ENCODE measurements at places on chromosomes 6 and 20. TPM values are rescaled to one million over a fixed set of nuclear protein-coding genes. Genes with fewer than 3 reads are reported as not detected.

- no peak for DNase-seq
Measured at GRCh38 chr6:37830225-37830624, 10.7 kb downstream of the ZFAND3 start.

- DNase-seq: no peak
Measured at GRCh38 chr6:160202411-160202810, 56.2 kb downstream of the SLC22A2 start.

- no peak for DNase-seq
Measured at GRCh38 chr6:138999949-139000725, 12.1 kb upstream of the REPS1 start.

DNA sequence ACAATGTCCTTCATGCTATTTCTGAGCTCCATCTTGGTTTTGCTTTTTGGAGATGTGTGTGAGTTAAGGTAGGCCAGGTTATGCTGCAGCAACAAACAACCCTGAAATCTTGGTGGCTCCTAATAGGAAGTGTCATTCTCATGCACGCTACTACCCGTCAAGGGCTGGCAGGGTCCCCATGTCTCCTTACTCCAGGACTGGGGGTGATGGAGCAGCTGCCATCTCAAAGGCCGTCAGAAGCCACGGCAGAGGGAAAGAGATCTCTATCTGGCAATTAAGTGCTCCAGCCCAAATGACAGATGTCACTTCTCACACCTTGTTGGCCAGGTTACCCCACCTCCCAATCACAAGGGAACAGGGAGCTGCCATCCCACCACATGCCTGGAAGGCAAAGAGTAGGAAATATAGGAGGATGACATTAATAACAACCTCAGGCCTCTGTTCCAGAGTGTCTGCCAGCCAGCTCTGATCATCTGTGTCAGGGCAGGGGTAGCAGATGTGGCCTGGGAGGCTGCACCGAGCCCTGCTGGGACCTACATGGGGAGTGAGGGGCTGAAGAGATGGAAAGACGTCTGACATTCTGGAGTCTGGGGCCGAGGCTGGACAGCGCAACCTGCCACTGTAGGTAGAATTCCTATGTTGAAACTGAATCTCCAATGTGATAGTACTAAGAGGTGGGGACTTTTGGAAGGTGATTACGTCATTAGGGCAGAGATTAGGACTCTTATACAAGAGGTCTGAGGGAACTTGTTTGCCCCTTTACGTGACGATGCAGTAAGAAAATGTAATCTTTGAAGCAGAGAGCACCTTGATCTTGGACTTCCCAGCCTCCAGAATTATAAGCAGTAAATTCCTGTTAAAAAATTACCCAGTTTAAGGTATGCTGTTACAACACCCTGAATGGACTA, 4.8 kb upstream of the SDCBP2 start:
- no peak for DNase-seq

GRCh38 chr6:113508249-113508648, 348.9 kb upstream of the MARCKS start:
- no peak for DNase-seq

DNA sequence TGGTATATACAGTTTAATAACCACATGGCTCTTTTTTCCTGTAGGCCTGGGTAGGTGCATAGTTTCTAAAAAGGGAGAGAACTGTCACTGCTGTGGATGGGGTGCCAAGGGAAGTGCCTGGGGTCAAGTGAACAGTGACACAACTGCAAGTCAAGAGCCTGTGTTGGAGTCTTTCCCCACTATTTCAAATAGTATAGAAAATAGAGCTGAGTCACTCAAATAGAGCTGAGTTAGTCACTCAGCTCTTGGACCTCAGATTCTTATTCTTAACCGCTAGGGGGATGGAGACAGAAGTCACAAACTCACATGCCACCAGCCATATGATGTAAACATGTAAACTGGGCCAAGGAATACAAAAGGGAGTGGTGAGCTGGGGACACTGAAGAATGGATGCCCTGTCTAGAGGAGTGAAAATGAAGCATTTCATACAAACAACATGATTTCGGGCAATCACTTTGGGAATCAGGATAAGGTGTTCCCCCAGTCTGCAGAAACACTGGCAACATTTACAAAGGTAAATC, 2.1 kb downstream of the NQO2 start:
- DNase-seq: no peak

DNA sequence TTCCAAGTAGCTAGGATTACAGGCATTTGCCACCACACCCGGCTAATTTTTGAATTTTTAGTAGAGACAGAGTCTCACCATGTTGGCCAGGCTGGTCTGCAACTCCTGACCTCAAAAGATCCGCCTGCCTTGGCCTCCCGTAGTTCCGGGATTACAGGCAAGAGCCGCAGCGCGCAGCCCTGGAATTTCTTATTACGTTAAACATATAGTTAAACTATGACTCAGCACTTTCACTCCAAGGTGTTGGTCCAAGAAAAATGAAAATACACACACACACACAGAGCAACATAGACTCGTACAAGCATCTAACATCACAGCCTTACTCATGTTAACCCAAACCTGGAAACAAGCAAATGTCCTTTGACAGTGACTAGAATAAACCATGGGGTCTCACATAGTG, 663.9 kb downstream of the PRKN start:
- DNase-seq: no peak

GRCh38 chr20:1225263-1225782, 521 bp upstream of the RAD21L1 start:
- DNase-seq: no peak

DNA sequence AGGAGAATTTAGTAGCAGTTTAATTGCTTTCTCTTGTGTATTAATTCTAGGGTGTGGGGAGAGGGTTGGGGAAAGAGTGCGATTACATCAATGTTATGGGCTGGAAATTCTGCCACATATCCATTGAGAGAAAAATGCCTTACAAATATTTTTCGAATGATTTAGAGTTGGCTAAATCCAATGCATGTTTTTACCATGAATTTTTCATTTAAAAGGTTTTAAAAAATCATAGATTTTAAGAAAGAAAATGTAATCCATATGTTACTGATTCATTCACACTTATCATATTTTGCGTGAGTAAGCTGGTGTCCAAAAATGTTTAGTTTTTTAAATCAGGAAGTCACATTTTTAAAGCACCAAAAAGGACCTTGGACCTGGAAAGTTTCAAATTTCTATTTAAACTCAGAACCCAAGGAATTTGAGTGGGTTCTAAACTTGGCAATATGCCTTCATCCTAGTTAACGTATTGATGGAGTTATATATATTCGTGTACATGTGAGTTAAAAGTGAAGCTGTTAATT, 627.4 kb upstream of the CITED2 start:
- DNase-seq: no peak

- DNase-seq: no peak
Measured at GRCh38 chr20:58251348-58251978, 23.0 kb upstream of the ANKRD60 start.

DNA sequence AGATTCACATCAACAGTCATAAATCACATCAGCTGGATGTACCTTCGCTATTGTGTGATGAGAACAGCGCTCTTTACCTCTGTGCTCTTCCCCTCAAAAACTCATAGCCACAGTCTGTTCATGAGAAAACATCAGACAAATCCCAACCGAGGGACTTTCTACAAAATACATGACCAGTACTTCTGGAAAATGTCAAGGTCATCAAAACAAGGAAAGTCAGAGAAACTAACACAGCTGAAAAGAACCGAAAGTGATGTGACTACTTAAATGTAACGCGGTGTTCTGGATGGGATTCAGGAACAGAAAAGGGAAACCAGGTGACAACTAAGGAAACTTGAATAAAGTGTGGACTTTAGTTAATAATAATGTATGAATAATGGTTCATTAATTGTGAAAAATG, 112.0 kb upstream of the CBLN4 start:
- DNase-seq: no peak

DNA sequence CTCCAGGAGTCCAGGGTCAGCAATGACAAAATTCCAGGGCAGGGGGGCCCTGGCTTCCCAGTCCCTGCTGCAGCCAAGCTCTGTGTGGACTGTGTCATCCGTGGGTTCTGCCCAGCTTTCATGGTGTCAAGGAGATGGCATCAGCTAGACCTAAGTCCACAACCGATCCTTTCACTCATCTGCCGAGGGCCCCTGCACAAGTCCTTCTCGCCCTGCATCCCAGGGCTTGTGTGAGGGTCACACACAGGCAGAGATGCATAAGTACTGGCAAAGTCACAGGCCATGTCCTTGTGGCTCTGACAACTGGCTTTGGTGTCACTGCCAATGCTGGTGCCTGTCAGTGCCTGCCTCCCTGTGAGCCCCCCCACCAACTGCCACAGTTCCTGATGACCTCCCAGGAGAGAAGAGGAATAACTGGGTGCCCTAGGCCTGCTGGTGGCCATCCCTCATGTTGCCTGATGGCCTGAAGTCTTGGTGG, 181.4 kb upstream of the CST7 start:
- DNase-seq: peak; percentile 19

GRCh38 chr6:155177363-155177961, 86.4 kb upstream of the CLDN20 start:
- no peak for DNase-seq

DNA sequence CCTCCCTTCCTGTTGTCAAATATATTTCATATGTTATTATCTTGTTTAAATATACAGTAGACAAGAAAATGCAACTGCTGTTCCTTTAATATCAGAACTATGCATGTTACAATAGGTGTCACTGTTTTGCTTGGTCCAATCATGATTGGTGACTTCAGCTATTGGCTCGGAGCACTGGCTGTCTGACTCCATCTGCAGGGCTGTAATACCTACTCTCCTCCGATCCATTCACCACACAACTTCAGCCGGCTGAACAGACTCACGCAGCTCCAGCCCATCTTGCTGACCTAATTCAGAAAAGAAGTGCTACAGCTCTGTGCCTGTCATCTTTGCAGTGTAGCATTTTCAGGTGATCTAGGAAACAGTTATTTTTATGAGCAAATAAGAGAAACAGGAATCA, at the start of gene BTBD3:
BTBD3 (plus strand) TSS at position 231 of the 400 bp plus-strand sequence. CDS start 383 bp downstream, outside the sequence.
- no peak for DNase-seq

GRCh38 chr6:126361832-126362440, 22.0 kb downstream of the CENPW start:
- no peak for DNase-seq

DNA sequence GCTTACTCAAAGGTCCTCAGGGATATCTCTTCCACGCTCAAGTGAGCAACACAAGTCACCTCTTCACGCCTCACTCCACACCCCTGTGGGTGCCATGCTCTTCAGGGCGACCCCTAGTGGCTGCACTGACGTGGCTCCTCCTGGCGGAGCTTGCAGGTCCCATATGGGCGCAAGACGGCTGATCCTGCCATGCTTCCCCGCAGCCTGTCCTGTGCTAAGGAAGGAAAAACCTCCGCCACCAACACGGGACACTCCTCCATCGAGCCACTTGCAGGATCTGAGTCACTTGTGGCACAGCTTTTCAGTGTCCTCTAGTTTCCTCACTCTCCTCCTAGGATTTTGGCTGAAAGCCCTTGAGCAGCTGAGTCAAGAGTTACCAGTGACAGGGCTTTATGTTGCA, 90.7 kb downstream of the KHDC1L start:
- DNase-seq: peak; percentile 46

DNA sequence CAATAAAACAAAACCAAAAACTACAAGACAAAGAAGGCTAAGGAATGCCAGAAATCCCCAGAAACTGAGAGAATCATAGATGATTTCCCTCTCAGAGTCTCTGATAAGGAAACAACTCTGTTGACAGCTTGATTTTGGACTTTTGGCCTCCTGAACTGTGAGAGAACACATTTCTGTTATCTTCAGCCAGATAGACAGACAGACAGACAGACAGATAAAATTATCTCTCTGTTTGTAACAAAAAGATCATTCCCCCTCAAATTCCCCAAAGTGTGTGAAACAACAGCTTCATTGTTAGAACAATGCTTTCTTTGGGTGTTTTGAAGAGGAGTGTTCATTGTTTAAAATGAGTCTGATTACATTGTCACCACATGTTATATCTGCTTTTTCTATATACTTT, 148.2 kb downstream of the BCKDHB start:
- DNase-seq: no peak

- DNase-seq: no peak
Measured at GRCh38 chr6:331622-332521, 39.6 kb downstream of the DUSP22 start.

DNA sequence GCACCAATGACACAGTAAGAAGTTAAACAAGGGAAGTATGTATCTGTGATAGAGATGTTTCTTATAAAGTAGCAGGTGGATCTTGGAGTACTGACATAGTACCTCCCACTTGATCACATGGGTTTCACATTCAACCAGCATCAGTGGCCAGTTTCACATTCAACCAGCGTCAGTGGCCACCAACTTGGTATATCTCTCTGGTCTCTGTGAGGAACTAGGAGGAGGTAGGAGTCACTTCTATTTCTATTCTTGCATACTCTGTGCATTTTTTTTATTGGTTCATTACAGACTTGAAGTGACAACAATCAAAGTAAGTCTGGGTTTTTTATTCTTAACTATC, 200.3 kb upstream of the SIM1 start:
- no peak for DNase-seq

DNA sequence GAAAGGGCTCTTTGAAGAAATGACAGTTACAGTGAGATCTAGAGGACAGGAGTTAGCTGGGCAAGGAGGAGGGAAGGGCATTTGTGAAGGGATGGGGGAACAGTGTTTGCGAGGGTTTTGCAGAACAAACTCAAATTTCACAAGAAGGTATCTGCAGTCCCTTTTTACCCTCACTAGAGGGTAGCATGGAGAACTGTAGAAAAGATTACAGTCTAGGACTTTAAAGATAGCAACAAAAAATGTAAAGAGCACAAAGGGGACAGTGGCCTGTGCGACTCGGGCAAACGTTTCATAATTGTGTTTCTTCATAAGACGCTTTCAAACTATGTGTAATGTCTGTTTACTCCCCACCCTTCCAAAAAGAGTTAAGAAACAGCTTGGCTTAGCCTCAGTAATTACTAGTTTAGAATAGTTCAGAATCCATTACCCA, 21.2 kb upstream of the ASXL1 start:
- DNase-seq: no peak

- DNase-seq: no peak
Measured at GRCh38 chr6:16621002-16621401, 140.3 kb downstream of the ATXN1 start.

- DNase-seq: no peak
Measured at GRCh38 chr6:90790058-90790457, 203.2 kb upstream of the MAP3K7 start.

Gene NKAIN4
- not detected for total RNA-seq

Gene MYLK4
- total RNA-seq: 0.22 TPM

Gene OLIG3
- total RNA-seq: not detected

Gene NTSR1
- not detected for total RNA-seq

Gene BEND3
- 2.0 TPM for total RNA-seq

Gene ARFGEF3
- 0.37 TPM for total RNA-seq

Gene MAS1
- total RNA-seq: not detected

Gene F13A1
- 0.86 TPM for total RNA-seq

Gene EDN3
- not detected for total RNA-seq

Gene HCK
- 5.3 TPM for total RNA-seq

Gene DLGAP4
- 19.5 TPM for total RNA-seq

Data from right lobe of liver (tissue), 6 donors.